ENCODE measurements at places on chromosomes 1 and 21.

GRCh38 chr1:3021801-3022401, 634 bp downstream of the ACTRT2 start:
- DNase-seq, result no peak

DNA sequence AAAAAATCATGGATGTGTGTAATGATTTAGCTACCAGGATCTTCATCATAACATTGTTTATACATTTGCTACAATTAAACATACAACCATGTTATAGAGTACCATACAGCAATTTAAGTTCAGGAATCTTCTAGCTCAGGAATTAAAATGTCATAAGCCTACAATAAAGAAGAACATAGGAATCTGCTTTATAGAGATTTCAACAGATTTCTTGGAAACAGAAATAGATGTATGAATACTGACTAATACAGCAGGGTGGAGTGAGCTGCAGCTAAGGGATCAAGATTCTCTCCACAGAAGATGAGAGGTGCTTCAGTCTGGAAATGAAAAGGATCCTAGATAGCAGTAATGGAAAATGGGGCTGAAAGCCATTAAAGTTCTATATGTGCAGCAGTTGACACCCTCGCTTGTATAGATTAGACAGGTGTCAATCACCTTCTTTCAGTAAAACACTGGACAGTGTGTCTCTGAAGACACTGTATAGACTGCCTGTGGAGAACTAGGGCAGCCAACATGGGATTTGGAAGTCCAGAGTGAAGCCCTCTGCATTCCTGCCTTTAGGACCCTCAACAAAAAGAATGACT, 73.9 kb downstream of the DNTTIP2 start:
- no peak for DNase-seq

DNA sequence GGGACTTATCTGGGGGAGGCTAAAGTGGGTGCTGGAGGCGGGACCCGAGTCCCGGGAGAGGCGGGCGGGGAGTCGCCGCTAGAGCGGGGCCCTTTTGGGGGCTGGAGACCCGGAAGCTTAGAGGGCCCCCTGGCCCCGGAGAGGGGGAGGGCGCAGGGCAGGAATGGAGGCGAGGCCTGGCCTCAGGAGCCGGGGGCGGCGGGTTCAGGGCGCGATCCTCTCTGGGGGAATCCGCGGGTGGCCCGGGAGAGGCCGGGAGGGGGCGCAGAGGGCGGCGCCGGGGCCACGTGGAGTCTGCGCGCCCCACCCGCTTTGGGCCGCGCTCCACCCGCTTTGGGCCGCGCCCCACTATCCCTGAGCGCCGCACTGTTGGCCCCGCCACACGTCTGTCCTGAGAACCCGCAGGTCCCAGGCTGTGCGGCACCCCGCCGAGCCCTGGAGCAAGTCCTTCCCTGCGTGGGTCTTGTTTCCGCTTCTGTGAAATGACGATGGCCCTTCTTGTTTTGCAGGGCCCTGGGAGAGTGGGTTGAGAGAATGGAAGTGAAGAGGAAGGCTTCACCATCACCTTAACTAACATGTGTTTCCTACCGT, 84.4 kb downstream of the NKAIN1 start:
- peak; percentile 42 for DNase-seq

- DNase-seq, result no peak
Measured at GRCh38 chr1:200464784-200465400, 55.1 kb upstream of the ZNF281 start.

DNA sequence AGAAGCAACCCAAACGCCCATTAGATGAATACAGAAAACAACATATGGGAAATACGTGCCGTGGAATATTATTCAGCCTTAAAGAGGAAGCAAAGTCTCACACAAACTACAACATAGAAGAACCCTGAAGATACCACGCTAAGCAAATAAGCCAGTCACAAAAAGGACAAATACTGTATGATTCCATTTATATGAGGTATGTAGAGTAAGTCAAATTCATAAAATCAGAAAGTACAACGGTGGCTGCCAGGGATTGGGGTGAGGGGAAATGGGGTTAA, 54.2 kb downstream of the SIPA1L2 start:
- DNase-seq, result no peak

All from posterior cingulate gyrus (tissue), 11 donors.